ENCODE measurements at places on chromosomes 4 and X.

DNA sequence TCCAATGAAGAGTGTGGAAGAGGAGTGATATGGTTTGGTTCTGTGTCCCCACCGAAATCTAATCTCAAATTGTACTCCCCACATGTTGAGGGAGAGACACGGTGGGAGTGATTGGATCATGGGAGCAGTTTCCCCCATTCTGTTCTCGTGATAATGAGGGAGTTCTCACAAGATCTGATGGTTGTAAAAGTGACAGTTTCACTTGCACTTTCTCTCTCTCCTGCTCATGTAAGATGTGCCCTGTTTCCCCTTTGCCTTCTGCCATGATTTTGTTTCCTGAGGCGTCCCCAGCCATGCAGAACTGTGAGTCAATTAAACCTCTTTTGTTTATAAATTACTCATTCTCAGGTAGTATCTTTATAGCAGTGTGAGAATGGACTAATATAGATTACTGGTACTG is 39.6 kb downstream of the FAM47C start:
- no peak for DNase-seq

GRCh38 chrX:123959281-123960063 is 2.0 kb upstream of the STAG2 start:
- peak; percentile 57 for DNase-seq

- DNase-seq = no peak
These were observed 10.7 kb downstream of the SGMS2 start for GRCh38 chr4:107835406-107835805.

DNA sequence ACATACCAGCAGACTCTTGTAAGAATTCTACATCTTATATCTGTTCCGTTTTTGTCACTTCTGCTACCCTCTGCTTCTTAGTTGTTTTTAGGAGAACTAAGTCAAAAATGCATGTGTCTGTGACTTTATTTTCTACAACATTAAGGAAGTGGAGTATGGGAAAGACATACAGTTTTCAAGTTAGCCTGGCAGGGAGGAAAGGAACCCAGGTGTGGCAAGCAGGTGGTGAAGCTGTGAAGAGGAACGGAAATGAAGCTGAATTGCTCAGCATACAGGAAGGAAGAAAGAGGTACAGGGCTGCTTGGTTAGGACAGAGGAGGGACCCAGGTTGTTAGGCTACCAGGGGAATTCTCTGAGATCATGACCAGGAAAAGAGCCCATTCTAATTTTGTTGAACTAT is 9.4 kb downstream of the GPRIN3 start:
- DNase-seq = no peak

DNA sequence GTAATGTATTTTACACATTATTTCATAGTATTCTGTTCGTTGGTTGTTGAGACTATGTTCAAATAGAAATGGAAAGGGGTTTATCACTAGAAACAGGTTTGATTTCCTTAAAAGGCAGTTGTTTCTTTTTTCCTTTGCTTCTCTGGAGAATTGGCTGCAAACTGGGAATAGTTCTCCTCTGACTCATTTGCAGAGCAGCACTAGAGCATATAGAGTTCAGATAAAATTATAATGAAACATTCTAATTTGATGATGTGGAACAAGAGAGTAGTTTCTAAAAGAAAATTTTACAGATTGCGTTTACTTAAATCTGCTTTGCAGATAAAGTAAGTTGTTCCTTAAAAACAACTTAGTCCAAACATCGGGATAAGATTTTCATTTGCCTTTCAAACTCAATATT is 29.7 kb downstream of the SYNPO2 start:
- peak; percentile 63 for DNase-seq

- DNase-seq = no peak
These were observed 13.9 kb downstream of the CPZ start for GRCh38 chr4:8606476-8606875.

- DNase-seq = peak; percentile 6
These were observed 8.1 kb upstream of the GPR119 start for GRCh38 chrX:130393451-130394074.

- no peak for DNase-seq
These were observed 45.3 kb downstream of the STK26 start for GRCh38 chrX:132068405-132068804.

DNA sequence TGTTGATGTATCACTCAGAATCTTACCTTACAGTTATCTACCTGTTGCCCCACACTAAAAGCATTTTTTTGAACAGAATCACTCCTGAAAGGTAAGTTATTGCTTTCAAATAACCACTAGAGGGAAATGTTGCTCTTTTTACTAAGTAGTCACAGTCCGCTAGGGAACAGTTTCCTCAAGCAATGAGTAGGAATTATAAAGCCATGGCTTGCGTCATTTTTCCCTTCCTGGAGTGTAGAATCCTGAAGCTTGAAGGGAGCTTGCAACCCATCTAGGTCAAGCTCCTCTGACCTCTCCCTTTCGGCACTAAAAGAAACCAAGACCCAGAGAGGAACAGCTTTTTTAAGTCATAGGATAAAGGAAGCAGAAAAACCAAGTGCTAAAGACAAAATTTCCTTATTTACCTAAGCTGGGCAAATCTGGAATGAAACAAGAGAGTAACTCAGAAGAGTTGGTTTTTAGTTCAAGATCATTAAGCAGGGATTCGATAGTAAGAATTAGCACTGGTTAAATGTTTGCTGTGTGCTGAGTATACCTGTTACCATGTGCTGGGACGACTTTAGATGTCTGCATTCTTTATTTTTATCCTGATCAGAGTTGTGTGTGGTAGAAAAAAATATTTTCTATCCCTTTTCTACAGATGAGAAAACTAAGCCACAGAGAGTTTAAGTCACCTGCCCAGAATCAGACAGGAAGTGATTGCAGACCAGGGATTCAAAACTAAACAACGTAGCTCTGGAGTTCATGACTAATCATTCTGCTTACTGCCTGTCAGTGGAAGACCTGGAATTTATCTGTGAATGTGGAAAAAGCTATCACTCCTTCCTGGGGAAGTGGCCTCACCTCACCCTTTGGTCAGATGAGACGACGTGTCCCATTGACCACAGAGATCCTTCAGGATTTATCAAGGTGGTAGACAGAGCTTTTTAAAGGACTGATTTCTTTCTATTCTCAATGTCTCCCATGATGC is 631.5 kb downstream of the RAB28 start:
- DNase-seq = peak; percentile 23
